ENCODE measurements at places on chromosomes 5 and 9.

GRCh38 chr9:107235765-107236442 is 47.2 kb upstream of the RAD23B start:
- DNase-seq, result no peak

- no peak for DNase-seq
Measured at GRCh38 chr5:14414656-14415023, 167.0 kb upstream of the OTULINL start.

DNA sequence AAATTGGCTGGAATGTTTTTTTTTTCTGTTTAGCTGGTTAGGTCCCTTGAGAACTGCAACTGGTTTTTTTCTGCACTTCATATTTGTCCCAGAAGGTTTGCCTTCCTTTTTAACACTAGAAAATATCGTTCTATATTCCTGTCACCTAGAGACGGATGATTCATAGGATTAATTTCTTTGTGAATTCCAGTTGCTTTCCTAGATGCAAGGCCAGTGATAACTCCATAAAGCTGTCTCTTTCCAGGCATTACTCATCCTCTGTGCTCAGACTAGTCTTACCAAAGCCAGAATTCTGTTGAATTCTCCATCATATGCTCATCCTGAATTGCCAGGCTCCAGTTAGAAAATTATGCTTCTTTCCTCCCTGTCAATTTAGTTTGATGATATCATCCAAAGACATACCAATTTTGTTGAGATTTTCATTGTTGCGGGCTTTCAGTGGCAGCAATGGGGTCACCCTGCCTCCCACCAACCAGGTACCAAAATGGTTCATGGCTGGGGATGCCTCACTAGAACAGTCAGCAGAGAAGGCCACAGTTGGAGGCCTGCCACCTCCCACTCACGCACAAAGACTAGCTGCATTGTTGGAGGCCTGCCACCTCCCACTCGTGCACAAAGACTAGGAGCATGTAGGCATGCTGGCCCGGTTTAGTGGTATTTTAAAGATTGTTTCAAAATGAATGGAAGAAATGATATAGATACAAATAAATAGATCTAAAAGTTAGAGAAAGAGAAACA is 8.5 kb downstream of the BAAT start:
- no peak for DNase-seq

DNA sequence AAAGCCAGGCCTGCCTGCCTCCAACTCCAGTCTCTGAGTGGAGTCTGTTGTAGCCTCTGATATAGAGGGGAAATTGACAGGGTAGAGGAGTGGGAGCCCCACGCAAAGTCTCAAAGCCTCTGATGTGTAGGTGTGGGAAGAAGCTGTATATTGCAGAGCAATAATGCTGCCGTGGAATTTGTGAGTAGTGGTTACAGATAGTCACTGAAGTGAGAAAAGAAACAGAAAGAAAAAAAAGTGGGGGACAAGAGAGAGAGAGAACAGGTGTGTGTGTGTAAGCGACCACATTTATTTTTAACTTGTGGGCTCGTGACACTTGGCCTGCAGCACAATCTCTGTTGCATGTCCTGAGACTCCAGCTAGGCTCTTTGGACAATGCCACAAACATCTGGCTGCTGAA is 227.8 kb downstream of the NSG2 start:
- no peak for DNase-seq

DNA sequence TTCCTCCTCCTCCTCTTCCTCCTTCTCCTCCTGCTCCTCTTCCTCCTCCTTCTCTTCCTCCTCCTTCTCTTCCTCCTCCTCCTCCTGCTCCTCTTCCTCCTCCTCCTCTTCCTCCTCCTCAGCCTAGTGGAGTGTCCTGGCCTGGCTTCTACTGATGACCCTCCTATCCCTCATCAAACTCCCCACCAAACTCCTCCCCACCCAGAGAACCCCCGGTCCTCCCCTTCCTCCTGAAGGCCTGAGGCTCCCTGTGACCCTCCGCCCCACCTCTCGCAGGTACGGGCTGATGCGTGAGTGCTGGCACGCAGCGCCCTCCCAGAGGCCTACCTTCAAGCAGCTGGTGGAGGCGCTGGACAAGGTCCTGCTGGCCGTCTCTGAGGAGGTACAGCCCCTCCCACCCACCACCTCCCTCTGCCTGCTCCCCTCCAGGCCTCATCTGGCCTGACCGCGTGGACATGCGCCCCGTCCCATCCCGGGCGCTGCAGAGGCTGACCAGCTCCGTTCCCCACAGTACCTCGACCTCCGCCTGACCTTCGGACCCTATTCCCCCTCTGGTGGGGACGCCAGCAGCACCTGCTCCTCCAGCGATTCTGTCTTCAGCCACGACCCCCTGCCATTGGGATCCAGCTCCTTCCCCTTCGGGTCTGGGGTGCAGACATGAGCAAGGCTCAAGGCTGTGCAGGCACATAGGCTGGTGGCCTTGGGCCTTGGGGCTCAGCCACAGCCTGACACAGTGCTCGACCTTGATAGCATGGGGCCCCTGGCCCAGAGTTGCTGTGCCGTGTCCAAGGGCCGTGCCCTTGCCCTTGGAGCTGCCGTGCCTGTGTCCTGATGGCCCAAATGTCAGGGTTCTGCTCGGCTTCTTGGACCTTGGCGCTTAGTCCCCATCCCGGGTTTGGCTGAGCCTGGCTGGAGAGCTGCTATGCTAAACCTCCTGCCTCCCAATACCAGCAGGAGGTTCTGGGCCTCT is 10.6 kb downstream of the FGFR4 start:
- DNase-seq, result no peak

GRCh38 chr5:64229163-64229774 is 63.6 kb downstream of the RNF180 start:
- no peak for DNase-seq

GRCh38 chr9:107464516-107464915 is 25.1 kb downstream of the KLF4 start:
- DNase-seq, result no peak

GRCh38 chr5:65481171-65481581 is 544 bp downstream of the ADAMTS6 start:
- DNase-seq, result no peak

- no peak for DNase-seq
Measured at GRCh38 chr5:10448754-10449360, 7.2 kb downstream of the ROPN1L start.

DNA sequence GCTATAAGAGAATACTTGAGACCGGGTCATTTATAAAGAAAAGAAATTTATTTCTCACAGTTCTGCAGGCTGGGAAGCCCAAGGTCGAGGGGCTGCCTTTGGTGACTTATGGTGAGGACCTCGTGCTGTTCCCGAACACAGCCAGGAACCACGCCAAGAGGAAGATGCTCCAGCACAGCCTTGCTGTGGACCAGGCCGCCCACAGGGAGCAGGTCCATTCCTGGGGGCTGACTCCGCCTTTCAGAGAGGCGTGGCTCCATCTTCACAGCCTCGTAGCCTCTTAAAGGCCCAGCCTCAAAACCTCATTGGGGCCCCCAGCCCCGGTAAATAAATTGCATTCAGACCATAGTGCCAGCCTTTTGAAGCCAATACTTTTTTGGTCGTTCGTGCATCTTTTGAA is 93.5 kb upstream of the CACNA1B start:
- no peak for DNase-seq

GRCh38 chr9:72137697-72138365 is 11.4 kb upstream of the GDA start:
- no peak for DNase-seq

- no peak for DNase-seq
Measured at GRCh38 chr5:94850960-94851359, 232.5 kb downstream of the SLF1 start.

GRCh38 chr5:56530626-56531138 is 284.7 kb upstream of the MAP3K1 start:
- DNase-seq, result no peak

GRCh38 chr9:132003896-132004295 is 75.8 kb downstream of the MED27 start:
- DNase-seq, result no peak

DNA sequence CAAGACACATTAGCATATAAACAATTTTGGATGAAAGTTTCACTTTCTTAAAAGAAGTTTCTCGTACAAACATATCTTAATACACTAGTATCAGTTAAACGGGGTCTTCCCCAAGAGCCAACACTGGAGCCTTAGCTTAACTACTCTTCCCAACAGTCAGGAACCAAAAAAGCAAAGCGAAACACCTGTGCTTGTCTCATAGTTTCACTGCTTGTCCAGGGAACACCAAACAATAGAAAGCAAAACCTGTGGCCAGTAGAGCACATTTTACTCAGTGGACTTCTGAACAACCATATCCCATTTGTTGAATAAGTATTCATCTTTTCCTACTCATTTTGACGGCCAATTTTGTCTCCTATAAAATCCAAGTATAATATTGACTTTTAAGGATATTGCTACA is 391.4 kb downstream of the ELAVL2 start:
- no peak for DNase-seq

DNA sequence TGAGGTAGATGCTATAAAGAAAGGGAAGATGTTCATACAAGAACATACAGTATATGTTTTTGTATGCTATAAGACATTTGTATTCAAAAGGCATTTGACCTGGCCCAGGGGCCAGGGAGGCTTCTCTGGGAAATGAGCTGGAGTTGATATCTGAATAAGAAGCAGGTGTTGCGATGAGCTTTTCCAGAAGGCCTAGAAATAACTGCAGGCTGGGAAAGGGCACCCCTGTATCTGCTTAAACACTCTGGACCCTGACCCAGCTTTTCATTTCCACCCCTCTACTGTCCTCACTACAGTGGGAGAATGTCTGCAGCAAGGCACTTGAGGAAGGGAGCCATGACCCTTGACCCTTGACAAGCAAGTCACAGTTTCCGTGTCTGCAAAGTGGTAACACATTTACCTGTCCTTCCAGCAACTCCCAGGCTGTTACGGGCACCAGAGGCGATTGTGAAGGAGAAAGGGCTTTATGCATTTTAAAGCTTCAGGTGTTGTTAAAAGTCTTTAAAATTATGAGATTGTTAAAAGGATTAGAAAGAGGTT is 88.2 kb upstream of the PANK3 start:
- DNase-seq, result no peak

GRCh38 chr5:92455011-92455410 is 1071.9 kb upstream of the ARRDC3 start:
- no peak for DNase-seq

DNA sequence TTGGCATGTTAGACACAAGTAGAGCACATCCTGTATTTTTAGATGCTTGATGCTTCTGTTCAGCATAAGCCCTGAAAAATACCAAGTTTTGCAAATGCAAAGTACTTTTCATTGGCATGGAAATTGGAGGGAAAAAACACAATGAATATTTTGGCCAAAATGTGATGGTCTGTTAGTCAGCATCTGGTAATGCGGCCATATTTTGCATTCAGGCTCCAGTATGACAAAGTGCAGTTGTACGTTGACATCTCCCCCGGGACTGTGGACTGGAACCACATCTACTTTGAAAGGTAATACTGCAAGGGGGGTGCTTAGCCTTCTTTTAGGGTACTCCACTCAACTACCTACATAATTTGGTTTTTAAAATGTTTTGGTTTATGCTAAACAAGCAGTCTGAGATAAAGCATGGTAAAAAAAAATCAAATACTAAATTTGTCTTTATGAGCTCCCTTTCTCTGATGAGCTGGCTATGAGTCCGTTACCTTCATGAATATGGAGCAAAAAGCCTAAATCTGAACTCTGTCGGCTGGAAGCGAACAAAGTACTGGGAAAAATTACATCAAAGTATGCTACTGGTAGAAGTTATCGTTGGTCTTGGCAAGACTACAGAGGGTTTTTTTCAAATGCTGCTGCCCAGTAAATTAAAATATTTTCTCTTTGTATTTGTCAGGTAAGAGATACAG is 297.0 kb downstream of the ARHGEF28 start:
- no peak for DNase-seq

DNA sequence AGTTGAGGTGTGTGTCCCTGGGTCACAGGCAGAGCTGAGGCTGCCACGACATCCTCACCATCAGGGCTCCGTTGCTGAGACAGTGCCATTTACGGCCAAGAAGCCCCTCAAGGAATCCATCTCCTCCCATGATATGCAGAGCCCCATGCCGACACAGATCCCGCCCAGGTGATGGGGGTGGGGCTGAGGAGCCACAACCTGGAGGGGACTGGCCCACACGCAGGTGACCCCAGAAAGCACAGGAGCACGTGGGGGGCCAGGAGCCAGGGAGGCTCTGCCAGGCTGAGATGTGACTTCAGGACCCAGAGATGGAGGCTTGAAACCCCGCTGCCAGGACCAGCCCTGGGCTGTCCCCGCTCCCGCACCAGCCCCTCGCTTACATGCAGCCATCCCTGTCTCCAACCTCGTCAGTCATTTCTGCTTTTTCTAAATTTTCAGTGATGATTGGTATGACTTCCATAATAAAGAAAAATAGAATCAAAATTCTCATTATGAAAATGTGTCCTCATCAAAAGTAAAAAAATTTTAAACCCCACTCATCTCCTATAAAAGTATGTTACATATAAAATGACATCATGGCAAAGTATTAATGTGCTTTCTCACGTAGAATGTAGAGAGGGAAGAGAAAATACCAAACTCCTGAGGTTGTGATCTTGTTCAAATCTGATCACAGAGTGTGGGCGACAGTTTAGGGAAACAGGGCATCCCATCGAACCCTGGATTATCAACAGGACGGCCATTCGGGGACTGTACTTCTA is 98.0 kb upstream of the SARDH start:
- DNase-seq, result no peak

DNA sequence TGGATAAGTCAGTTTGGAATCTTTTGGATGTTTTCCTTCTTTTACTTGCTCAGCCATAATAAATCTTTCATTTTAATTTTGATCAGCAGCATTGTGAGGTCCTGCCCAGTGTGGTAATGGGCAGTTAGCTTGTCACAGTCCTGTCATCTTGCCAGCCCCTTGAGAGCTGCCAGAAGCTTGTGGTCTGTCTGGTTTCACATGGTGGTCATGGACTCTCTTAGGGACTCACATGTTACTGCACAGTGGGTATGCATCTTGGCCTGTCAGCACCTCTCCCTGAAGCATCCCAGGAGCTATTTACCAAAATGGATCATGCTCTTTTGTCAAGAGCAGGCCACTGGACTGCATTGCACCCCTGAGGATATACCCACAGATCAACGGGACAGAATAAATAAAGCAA is 60.3 kb downstream of the DAPK1 start:
- no peak for DNase-seq

DNA sequence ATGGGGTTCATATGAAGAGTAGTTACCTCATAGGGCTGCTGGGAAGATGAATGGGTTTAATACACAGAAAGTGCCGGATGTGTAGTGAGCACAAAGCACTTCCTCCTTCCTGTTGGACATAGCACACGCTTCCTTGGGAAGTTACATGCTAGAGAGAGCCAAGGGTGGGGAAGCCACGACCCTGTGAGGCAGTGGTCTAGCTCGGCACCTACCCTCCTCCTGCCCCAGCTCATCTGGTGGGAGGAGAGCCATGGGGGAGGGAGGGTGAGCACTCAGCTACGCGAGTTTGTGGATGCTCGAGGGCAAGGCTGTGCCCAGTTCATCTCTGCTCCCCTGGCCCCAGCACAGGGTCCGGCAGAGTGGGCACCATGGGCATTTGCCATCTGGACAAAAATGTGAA is 43.6 kb upstream of the NEK6 start:
- no peak for DNase-seq

GRCh38 chr5:158451203-158451992 is 592.5 kb upstream of the CLINT1 start:
- no peak for DNase-seq

DNA sequence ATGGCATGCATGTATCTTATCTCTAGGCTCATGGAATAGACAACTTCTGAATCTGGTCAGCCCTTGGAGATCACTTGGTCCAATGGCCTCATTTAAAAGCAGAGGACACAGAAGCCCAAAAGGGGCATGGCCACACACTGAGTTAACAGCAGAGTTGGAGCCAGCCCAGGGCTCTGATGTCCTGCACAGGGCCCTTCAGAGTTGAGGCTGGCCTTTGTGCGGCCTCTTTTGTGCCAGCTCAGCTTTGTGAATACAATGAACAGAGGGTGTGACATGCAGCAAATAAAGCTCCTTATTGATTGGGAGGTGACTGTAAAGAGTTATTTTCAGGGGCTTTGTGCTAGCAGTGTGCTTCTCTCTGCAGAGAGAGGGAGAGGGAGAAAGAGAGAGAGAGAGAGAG is 150.1 kb upstream of the STK32A start:
- DNase-seq, result no peak

Data from CD4-positive, alpha-beta T cell treated with Interleukin-6 for 4 hours (primary cell).